ENCODE measurements at places on chromosomes 7 and 10.

- DNase-seq, result no peak
Measured at GRCh38 chr7:147013825-147014224, 897.2 kb downstream of the CNTNAP2 start.

DNA sequence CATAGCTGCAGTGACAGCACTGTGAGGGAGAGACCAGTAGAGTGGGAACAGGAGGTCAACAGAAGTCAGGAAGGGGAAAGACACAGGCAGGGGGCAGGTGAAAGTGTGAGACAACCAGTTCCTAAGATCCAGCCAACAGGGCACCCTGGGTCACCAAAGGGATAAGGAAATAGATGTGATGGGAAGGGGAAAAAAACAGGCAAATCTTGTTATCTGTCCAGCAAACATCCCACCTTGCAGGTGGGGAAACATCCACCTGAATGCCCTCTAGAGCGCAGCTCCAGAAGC is 42.5 kb downstream of the DPCD start:
- DNase-seq, result no peak

- DNase-seq, result no peak
Measured at GRCh38 chr7:5043661-5044060, 2.0 kb upstream of the RBAK start.

GRCh38 chr10:110326351-110327032 is 21.8 kb upstream of the SMNDC1 start:
- DNase-seq, result no peak

DNA sequence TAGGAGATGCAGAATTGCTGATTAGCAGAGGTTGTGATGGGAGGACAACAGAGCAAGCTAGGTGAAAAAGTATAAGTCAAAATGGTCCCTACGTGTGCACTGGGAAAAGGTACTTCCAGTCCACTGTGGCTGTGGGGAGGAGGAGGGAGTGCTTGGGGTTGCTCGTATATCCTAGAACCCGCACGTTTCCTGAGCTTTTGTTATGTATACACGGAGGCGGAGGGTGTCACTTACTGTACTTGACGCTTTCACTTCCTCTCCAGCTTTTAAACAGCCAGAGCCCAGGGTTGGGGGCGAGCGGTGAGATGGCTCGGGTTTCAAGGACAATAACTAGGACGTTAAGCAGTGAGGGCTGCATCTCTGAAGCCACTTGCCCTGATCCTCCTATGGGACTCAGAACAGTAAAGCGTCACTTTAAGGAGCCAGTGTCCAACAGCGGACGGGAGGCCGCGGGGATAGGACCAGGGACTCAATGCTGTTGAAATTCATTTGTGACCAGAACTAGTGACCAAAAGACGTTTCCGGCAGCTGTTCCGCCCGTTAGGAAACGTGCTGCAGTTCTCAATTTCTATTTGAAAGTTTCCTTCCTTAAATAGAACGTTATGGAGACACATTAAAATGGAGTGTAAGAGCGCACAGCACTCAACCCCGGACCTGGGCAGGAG is 985 bp upstream of the ETV1 start:
- DNase-seq, result no peak

DNA sequence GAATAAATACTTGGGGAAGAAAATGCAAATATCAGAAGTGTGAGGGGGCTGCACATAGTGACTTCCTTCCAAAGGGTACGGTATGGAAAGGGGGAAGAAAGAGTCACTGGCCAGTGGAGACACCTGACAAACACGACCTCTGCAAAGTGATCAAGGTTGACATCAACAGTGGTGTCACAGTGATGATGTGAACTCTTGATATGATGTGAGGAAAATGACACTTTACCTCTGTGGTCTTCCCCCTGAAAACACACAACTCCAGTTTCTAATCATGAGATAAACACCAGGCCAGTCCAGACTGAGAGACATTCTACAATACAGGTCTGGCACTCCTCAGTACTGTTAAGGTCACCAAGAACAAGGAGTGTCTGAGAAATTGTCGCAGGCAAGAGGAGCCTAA is 169.7 kb downstream of the BUB3 start:
- no peak for DNase-seq

DNA sequence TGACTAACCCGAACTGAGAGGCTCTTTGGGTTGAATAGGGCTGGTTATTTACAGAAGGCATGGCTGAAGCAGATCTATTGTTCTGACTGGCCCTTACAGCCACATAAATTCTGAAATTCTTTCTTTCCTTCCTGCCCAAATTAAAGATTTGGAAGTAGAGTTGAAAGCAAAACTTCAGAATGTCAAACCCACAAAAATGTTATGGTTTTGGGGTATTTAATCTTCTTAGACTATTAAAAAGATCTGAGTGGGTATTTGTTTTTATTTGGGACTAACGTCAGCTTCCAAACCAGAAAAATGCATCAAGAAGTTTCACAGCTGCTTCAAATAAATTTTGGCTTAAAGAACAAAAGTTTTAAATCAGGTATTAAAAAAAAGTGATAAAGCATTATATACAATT is 124.5 kb downstream of the AHR start:
- DNase-seq, result no peak

DNA sequence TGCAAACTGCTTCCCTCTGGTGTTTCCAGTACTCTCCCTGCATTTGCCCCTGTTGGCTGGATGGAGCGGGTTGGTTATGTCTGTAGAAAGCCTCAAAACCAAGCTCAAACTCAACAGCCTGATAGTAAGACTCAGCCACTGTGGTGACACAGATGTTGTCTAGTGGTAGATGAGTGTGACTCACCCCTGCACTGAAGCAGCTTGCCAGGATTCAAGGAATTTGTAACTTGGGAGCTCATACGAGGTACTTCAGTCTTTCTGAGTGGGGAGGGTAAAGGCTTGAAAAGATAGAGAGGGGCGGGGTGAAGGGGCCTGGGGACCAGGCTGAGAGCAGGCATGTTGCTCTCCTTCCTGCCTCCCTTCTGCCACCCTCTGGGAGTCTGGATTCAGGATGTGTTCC is 22.9 kb upstream of the AQP1 start:
- DNase-seq, result no peak

DNA sequence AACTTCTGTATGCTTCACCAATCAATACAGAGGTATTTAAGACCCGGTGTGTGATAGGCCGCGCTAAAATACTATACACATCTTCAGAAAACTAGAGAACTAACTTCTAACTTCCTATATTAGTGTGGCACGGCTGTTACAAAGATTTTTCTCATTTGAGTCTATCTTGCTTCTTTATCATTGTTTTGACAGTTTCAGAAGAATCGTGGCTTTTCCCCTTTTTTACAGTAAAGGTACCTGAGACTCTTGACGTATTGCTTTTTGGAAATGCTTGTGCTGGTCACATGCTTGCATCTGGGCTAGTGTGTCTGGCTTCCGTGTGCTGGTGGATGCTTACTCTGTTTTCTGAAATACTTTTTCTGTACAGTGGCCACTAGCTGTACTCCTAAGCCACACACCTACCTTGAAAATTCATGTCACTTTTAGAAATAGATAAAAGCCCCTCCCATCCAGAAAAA is 12.7 kb downstream of the IKZF1 start:
- no peak for DNase-seq

DNA sequence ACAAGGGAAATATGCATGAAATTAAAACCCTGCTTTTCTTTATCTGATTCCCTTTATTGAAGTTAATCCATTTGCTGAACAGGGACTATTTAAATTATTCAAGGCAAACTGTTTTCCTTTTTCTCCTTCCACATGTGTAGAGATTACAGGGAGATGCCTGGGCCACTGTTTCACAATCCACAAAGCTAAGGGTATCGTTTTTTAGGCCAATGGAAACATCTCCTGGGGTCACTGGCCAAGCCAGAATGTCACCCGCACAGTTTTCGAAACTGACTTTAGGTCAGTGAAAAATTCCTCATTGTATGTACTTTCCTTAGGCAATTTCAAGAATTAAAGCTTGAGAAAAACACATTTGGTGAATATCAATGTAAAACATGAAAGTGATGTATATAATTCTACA is 259.2 kb upstream of the BMPER start:
- DNase-seq, result no peak

GRCh38 chr7:91912494-91912893 is 28.2 kb upstream of the AKAP9 start:
- DNase-seq, result no peak

GRCh38 chr10:6445671-6446316 is 134.3 kb downstream of the PRKCQ start:
- peak; percentile 43 for DNase-seq

- DNase-seq, result no peak
Measured at GRCh38 chr7:87036985-87037384, 22.5 kb downstream of the ELAPOR2 start.

- no peak for DNase-seq
Measured at GRCh38 chr7:123367484-123368122, 166.8 kb downstream of the IQUB start.

- DNase-seq, result no peak
Measured at GRCh38 chr7:24323961-24324480, 40.0 kb downstream of the NPY start.

- DNase-seq, result no peak
Measured at GRCh38 chr7:42770114-42770513, 141.8 kb downstream of the C7orf25 start.

All from stimulated activated CD8-positive, alpha-beta memory T cell treated with anti-CD3 and anti-CD28 coated beads, Interleukin-7, amount 100 ng/mL, for 1 hour (primary cell).